ENCODE measurements at places on chromosomes 5 and 9.

GRCh38 chr5:91586232-91586631 is 203.1 kb upstream of the ARRDC3 start:
- no peak for DNase-seq

DNA sequence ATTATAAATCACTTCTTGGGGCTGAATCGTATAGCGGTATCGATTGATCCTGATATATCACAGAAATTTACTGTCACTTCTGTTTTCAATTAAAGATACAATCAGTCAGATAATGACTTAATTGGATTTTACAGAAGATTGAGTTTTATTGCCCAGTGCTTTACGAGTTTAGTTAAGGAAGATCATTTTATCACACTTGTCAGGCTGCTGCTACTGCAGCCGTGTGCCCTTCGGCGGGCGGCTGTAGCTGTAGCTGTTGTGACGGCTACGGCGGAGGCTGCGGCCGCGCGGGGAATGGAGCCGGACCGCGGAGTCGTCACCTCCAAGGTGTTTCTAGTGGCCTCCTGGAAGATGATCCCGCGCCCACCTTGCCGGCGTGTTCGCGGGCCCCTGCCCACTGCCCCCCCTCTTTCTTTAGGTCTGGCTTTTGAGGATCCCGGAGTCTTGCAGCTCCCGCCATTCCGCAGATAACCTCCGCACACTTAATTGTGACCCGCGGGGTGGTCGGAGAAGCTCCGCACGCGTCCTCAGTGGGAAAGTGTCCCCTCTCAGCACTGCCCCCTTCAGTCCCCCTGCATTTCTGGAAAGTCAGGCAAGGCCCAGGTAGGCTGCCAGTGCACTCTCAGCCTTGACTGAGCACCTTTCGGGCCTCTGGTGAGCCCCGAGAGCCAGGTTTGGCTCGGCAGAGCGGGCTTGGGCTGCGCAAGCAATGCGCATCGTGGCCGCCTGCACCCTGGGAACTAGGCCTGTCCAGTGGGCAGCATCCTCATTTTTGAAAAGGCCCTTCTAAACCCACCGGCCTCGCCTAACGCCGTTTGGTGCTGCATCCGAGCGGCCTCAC is 6.9 kb upstream of the DMRT3 start:
- no peak for DNase-seq

DNA sequence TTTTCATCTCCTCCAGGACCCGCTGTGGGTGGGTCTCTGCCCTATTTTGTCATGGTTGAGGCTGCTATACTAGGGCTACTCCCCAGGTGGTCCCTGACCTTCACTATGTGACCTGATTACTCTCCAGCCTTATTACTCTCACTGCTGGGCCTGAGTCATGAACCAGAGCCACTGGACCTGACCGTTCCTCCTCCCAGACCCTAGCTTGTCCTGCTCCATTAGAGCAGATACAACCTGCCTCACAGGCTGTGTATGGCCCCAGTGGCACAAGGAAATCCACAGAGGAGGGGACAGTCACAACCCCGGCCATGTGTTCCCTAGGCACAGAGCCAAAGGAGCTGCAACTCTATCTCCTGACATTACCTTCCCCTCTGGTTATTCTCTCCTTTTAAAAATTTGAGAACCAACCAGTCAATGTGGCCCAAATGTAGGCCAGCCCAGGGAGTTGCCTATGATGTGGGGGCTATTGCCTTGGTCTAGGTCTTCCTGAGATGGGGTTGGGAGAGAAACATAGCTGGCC is 96.0 kb upstream of the FSTL4 start:
- DNase-seq = no peak

DNA sequence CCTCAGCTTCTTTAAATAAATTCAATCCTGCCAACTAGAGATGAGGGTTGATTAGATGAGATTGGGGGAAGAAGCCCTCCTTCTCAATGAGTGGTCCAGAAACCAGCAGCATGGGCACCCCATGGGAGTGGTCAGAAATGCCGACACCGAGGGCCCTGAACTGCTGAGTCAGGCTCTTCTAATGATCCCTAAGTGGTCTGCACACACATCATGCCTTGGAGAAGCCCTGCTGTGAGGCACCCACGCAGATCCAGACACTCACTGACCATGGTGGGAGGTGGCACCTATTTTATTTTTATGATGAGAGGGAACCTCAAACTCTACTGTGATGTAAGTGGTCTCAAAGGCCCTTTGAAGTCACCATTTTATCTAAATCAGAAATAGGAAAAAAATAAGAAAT is 72.3 kb upstream of the BOD1 start:
- no peak for DNase-seq

GRCh38 chr5:51034222-51034901 is 348.9 kb upstream of the ISL1 start:
- no peak for DNase-seq

GRCh38 chr5:111411301-111411700 is 101.0 kb downstream of the STARD4 start:
- peak; percentile 36 for DNase-seq

- no peak for DNase-seq
These were observed 223.5 kb upstream of the MEF2C start for GRCh38 chr5:89106480-89106879.

- DNase-seq = peak; percentile 37
These were observed at the start of gene PRDM9 for GRCh38 chr5:23507278-23507685. Gene PRDM9 (plus strand): TSS chr5:23507609. CDS start chr5:23509034, 1,425 bp downstream.

GRCh38 chr5:14385019-14385418 is 196.6 kb upstream of the OTULINL start:
- no peak for DNase-seq

DNA sequence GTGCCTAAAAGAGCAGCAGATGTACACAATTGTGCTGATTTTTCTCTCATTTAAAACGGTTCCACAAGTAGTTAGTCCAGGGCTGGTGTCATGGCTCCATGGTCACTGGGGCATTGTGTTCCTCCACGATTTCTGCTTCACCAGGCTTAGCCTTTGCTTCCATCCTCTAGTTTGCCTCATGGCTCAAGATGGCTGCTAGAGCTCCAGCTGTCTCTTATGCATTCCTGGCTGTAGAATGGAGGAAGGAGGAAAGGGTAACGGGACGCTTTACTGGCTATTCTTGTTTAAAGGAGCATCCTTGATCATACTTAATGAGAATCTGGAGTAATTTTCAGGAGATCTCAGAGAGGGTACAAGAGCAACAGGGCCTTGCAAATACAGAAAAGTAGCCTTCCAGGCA is 47.7 kb downstream of the BOD1 start:
- no peak for DNase-seq

GRCh38 chr9:16417161-16417560 is 453.3 kb downstream of the BNC2 start:
- DNase-seq = peak; percentile 92

- peak; percentile 59 for DNase-seq
These were observed 605 bp downstream of the CHSY3 start for GRCh38 chr5:129904667-129905472.

- DNase-seq = no peak
These were observed 71.4 kb downstream of the OTULIN start for GRCh38 chr5:14735944-14736343.

DNA sequence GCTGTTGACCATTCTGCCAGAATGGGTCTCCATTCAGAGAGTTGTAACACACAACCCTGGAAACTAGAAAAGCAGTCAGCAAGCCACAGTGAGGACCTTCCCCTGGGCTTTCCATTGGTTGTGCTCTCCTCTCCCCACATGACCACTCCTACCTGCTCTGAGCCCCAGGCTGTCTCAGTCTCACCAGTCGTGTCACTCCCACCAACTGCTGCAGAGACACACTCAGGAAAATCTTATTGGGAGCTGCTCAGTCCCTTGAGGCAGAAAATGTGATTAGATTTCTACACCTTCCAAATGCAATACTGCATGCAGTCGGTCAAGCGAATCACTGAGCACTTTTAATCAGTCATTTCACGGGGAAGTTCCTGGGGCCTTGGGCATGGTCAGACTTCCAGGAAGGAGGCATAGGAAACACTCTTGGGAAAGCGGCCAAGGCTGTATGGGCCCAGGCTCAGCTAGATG is 284.2 kb upstream of the NMUR2 start:
- DNase-seq = no peak

- DNase-seq = no peak
These were observed 797.3 kb upstream of the ACO1 start for GRCh38 chr9:31587146-31587545.

GRCh38 chr5:170314541-170315095 is 17.0 kb upstream of the LCP2 start:
- no peak for DNase-seq

DNA sequence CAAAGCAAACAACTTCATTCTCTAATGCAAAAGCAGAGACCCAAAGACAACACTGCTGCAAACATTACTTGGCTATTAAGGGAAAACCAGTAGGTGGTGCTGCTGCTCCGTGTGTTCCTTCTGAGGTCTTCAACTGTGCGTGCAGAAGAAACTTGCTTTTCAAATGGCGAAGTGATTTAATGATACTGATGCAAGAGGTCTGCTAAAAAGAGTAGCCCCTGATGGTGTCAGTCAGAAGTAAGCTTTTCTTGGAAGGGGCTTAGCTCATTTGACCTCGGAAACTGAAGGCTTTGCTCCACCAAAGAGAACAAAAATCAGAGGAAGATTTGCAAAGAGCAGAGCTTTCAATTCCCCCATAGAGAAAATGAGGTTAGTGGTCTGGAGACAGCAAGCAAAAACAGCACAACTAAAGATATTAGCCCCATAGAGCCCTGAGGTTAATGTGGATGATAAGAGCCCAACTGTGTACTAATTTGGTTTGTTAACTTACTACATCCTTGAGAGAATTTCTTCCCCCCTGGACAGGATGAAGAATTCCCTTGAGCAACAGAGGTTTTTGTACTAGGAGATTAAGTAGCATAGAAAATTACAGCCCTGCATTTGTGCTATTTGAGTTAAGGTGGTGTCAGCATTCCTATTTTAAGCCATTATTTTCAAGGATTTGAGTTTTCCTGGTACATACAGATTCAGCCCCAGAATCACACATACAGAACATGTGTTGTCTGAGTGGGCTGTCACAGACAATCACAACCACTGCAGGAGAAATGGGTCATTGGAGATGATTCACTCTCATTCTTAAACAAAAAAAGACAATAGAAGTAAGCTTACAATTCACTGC is 153.2 kb upstream of the C9orf72 start:
- peak; percentile 71 for DNase-seq

GRCh38 chr5:34669931-34670516 is 13.9 kb downstream of the RAI14 start:
- peak; percentile 25 for DNase-seq

GRCh38 chr9:104748359-104749031 is 1.0 kb downstream of the NIPSNAP3A start:
- peak; percentile 60 for DNase-seq

DNA sequence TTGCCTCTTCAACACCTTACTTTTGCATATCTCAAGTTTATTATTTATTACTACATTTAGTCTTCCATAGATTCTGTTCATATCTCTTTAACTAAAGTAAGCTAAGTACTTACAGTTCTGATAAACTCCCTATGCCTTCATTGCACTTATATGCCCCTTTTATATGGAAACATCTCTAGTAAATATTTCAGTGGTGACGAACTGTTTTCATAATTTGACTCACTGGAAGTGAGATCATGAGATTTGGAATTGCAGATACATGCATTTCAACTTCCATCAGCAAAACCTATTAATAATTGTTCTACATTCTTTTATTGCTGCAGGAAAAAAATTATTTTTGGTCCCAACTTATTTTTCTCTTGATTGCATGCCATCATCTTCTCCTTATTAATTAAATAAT is 263.5 kb downstream of the CD180 start:
- peak; percentile 59 for DNase-seq

GRCh38 chr9:129068990-129069861 is 11.7 kb upstream of the DOLPP1 start:
- DNase-seq = no peak

DNA sequence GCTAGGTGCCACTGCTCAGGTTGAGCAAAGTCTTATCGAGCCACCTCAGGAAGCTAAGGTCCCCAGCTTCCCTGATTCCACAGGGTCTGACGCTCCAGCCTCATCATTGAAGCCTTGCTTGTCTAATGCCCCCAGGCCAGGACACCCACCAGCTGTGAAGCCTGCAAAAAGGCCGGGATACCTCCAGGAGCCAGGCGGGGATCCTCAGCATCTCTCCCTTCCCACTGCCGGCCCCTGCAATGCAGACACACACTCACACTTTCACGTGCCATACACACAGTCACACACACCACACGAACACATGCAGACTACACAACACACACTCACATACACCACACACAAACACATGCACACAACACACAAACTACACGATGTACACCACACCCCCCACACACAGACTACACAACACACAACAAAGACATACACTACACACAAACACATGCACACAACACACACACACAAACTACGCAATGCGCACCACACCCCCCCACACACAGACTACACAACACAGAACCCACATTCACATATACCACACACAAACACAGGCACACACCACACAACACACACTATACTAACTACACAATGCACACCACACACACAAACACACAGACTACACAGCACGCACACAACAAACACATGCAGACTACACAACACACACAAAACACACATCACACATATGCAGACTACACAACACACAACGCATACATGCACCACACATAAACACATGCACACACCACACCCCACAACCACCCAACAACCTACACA is 17.8 kb upstream of the S1PR3 start:
- peak; percentile 15 for DNase-seq

DNA sequence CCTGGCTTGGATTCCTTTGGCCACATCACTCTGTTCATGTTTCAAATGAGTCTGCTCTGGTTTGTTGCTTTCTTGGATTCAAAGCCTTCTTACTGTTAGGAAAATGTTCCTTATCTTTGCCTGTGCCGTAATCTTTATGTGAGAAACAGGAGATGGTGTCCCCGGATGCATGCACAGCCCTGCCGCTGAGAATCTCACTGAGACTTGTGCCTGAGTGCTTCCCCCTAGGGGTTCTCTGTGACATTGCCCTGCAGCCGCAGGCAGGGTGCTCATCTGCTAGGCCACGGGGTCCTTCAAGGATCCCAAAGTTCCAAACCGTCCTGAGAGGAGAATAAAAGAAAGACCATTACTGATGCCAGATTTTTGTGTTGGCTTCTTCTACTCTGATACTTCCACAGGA is 81.4 kb upstream of the ANKRD55 start:
- DNase-seq = peak; percentile 25

GRCh38 chr5:3801967-3802366 is 206.3 kb downstream of the IRX1 start:
- DNase-seq = no peak

Measured in GM23248 (cell line).